ENCODE measurements at places on chromosomes 12 and 14.

DNA sequence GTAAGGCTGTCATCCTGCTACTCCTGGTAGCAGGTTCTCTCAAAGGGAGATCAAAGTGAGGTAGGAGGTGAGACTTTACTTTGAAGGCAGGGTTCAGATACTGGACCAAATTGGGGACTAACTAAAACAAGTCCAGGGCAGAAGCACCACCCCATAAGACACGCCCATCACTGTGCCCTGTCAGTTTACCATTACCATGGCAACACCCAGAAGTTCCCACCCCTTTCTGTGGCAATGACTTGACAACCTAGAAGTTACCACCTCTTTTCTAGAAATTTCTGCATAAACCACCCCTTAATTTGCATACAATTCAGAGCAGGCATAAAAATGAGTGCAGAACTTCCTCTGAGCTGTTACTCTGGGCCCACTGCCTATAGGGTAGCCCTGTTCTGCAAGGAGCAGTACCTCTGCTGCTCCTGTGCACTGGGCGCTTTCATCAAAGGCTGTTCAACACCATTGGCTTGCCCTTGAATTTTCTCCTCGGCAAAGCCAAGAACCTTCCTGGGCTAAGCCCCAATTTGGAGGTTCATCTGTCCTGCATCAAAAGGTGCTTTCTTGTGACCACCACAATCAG, 64.8 kb upstream of the MAX start:
- peak; percentile 31 for DNase-seq

DNA sequence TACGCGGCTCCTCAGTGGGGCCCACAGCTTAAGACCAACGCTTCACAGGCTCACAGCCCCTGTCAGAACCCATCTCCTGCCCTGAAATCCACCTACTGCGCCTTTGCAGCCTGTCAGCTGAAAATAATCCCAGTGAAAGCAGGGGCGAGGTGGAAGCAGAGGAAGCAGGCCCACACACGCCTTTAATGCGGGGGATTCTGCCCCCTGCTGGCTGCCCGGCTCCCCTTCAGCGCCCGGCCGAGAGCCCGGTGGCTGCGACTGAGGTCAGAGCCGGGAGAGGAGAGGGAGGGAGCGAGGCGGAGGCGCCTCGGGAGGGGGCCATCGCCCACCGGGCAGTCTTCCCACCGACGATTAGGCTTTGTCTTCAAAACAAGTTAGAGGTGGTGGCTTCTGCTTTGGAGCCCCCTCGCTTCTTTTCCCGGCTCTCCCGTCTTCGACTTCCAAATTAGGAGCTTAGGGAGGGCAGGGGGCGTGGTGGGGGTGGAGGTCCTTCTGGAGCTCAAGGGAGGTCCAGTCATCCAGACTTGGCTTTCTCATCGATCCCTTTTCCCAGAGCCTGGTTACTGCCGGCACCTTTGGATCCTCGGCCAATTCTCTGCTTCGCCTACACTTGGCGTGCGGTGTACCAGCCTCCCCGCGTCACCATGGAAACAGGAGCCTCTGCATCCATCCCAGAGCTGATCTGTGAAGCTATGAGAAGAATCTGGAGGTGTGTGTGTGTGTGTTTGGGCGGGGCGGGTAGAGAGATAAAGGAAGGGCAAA, 25.2 kb upstream of the RND1 start:
- peak; percentile 79 for DNase-seq

DNA sequence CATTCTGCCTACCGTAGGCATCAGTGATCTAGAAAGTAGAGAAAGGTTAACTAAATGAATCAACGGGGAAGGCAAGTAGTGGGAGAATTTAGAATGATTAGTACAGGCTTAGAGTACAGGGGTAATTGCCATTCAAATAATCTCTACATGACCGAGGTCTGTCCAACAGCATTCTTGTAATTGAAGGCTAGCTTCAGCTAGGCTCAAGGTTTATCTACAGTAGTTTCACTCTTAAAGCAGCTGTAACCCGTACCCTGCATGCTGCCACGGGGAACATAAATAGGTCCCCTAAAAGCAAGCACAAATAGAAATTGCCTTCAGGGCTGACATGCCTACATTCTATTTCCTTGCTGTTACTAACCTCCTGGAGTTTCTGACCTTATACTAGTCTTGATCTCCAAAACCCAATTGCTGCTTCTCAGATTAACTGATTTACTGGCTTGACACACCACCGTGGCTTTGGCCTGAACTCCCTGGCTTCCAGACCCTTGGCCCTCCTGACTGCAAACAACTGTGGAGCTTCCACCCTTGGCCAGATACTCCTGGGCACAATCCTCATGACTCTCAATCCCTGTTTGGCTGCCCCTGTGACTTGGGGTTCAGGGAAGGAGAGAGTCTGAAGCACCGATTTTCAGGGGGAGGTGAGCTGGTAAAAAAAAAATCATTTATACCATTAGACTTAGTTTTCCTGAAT, 242.1 kb upstream of the FOXN3 start:
- no peak for DNase-seq

DNA sequence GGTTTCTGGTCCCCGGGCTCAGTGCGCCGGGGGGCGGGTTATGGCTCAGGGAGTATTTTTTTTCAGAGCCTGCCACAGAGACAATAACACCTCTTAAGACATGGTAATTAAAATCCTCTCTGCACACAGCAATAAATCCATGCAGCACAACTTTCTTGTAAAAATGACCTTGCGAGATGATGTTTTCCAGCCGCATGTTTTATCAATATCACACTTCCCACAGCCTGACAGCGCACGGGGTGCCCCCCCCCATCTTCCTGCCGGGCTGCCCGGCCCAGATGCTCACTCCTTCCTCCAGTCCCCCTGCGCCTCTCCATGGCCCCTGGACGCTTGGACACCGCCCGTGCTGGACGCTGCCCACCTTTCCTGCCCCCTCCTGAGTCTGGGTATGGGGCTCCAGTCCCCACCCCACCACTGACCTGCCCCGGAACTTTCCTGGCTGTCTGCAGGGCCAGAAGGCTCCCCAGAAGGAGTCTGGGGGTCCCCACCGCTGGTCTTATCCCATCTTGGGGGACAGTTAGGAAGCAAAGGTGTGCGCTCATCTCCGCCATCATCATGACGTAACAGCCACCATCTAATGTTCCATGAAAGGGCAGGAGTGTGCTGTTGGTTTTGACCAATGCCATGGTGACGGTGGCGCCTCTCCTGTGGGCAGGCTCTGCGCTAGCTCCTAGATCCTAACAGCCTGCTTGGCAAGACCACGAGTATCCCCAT, 182.9 kb downstream of the KIF26A start:
- no peak for DNase-seq

DNA sequence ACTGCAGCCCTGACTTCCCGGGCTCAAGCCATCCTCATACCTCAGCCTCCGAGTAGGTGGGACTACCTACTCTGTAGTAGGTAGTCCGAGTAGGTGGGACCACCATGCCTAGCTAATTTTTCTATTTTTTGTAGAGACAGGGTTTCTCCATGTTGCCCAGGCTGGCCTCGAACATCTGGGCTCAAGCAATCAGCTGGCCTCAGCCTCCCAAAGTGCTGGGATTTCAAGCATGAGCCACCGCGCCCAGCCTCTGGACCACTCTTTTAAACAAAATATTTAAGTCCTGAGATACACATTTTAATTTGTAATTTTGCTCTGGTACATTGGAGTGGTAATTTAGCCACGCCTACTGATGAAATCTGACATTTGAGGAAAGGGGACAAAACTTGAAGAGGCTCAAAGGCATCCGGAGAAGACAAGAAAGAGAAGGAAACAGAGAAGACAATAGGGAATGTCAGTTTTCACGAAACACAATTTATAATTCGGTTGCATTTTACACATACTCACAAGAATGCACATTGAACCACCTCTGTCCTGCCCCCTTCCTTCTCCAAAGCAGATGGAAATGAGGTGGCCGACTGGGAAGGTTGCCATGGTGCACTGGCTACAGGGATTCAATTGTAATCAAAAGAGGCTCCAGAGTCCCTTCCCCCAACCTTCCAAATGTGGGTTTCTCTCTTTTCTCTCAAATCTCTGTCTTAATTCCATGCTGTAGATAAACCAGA, 9.7 kb upstream of the TUBA1A start:
- no peak for DNase-seq

DNA sequence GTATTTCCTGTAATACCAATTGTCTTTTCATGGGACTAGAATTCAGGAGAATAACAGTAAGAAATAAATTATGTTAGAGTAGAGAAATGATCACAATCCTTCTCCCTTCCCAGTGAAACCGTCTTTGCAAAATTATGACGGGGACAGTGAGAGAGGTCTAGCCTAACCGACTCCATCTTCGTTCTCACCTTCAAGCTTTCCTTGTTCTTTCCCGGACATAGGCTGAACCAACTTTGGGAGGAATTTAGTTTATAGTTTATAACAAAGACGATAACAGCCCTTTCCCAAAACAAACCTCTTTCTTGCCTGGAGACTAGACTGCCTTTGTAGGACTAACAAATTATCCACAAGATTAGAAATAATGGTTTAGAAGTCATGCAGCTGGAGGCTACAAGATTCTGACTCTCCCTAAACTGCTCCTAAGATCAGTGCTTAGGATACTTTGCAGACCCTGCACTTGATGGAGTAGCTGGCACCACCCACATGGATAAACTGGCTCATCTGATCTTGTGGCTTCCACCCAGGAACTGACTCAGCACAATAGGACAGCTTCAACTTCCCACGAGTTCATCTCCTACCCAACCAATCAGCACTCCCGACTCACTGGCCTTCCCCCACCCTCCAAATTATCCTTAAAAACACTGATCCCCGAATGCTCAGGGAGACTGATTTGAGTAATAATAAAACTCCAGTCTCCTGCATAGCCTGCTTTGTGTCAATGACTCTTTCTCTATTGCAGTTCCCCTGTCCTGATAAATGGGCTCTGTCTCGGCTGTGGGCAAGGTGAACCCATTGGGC, 521.2 kb upstream of the TBX3 start:
- no peak for DNase-seq

- no peak for DNase-seq
These were observed 34.4 kb upstream of the EGLN3 start for GRCh38 chr14:33985242-33985641.

- no peak for DNase-seq
These were observed 18.3 kb upstream of the ZFP36L1 start for GRCh38 chr14:68811171-68811570.

- no peak for DNase-seq
These were observed 45.4 kb upstream of the NEDD1 start for GRCh38 chr12:96861656-96862055.

DNA sequence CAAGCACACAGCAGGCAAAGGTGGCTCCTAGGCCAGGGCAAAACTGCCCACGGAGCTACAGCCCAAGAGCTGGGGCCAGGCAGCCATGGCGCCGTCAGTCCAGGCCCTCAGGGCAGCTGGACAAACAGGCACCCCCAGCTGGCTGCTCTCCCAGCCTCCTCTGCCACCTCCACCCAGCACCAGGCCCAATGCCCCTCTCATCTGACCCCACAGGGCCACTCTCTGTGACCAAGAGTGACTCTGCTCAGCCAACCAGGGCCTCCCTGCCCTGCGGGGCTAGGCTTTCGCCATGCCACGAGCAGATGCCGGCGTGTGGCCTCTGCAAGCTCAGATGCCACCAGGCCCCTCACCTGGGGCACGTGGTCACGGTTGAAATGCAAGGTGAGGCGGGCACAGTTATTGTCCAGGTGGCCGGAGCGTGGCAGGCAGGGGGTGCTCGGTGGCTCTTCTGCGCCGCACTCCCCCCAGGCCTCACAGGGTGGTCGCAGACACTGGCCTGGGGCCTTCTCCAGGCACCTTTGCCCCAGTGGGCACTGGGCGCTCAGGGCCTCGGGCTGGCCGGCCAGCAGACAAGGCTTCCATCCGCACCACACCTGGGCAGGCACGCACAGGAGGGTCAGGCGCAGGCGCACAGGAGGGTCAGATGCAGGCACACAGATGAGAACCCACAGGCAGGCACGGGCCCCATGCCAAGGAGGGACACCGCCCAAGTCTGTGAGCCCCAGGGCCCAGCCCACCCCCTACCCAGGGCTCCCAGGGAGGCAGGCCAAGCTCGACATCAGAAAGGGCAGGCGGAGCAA, 23.0 kb downstream of the JAG2 start:
- DNase-seq, result no peak

- DNase-seq, result peak; percentile 77
These were observed 71.7 kb upstream of the RAP1B start for GRCh38 chr12:68538726-68539614.

- DNase-seq, result no peak
These were observed 23.6 kb upstream of the KCNH3 start for GRCh38 chr12:49515266-49515665.

GRCh38 chr12:12506496-12506890, 56.2 kb downstream of the DUSP16 start:
- no peak for DNase-seq

DNA sequence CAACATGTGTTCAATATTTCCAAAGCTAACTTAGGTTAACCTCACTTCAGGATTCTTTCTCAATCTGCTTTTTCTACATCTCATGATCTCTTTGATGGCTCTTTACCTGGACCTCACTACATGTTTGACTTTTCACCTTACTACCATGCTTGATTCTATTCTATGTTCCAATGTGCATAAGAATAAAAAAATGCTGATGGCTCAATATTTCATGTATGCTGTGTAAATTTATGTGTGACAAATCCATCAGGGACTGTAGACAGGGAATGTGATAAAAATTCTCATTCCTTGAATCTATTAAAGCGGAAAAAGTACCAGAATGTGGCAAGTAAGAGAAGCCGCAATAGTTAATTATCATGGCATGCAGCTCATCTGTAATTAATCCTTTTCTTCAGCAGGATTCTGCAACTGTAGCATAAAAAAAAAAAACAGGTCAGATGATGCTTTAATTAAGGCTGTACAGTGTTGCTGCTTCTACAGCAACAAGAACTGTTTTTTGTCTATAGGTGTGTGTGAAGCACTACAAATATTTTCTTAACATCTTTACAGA, 276.9 kb upstream of the PRKD1 start:
- DNase-seq, result no peak

DNA sequence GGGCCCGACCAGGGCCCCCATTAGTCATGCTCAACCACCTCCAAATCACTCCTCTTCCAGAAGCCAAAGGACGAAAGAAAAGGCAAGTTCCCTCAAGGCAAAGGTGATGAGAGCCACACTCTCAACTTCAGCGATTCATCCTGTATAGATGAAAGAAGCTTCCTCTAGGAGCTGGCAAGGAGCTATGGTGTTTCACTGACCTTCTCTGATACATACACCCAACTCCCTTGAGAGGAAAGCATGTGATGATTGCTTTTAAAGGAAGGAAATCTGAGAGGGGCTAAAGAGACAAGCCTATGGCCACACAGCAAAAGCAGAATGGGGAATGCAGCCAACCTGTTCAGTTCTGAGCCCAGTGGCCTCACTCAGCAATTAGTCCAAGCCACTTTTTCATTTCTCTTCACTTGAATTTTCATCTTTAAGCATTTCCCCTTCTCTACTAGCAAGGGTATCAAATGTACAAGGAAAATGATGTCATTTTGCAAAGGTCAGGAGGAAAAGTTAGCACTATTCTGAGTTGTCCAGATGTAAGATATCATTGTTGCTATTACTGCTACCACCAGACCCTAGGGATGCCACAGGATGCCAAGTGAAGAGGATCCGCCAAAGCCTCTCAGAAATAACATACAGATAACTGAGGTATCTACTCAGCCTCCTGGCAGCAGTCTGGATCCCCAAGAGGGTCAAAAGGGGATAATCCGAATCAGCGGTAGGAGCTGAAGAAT, 82.5 kb downstream of the MAP3K9 start:
- DNase-seq, result no peak

Data from CD4-positive, alpha-beta T cell treated with Interleukin-10 for 1 hour (primary cell).